ENCODE measurements at places on chromosomes 11 and 22.
A peak's percentile ranks its signal among the peaks of the same experiment; 100 is the strongest.

- no peak for DNase-seq
These were observed 16.9 kb upstream of the MUC2 start for GRCh38 chr11:1057806-1058205.

GRCh38 chr11:90646706-90647105 is 423.9 kb upstream of the CHORDC1 start:
- DNase-seq = no peak

DNA sequence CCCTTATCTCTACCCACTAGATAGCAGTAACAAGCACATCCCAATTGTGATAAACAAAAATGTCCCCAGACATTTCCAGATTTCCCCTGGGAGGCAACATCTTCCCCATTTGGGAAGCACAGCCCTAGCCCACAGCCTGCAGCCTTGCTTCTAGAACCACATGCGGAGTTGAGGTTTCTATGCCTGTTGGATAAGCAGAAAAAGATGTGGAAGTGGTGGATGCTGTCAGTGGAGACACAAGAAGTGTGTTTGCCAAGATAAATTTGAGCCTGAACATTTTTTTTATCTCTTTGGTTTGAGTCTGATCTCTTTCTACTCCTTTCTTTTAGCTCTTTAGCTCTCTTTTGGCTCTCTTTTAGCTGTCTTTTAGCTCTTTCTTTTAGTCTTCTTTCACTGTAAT is 884.5 kb downstream of the NTM start:
- DNase-seq = no peak

DNA sequence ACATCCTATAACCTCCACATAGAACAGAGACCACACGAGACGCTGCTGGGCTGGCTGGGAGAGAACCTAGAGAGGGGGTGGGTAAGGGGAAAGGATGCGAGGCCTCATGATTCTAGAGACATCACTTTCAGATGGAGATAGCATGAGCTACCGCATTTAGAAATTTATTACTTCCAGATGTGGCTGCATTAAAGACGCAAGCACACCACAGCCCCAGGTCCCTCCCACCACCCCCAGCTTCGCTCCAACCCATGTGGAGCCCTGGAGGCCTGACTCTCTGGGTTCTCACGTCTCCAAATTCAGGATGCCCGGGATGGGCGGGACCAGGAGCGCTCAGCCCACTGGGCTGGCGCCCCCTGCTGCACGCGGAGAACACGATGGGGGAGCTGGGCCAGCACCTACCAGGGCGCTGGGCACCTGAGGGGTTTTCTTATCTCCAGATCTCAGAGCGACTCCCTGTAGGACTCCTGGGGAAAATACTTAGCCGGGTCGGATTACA is 13.6 kb downstream of the MRPL21 start:
- DNase-seq = no peak

DNA sequence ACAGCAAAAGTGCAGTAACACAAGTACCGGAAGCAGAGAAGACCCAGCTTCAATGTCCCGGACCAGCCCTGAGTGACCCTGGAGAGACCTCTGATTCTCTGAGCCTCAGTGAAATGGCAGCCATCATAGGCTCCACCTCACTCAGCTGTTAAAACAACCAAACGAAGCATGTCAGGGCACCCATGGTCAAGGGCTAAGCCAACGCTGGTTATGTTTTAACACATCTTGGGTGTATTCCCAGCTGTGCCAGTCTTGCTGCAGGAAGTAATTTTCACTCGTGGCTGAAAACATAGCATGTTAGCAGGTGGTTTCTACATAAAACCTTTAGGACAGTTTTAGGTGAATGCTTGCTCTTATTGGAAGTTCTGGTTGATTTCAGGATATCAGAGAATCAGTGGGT is 30.9 kb downstream of the LMO2 start:
- DNase-seq = no peak

DNA sequence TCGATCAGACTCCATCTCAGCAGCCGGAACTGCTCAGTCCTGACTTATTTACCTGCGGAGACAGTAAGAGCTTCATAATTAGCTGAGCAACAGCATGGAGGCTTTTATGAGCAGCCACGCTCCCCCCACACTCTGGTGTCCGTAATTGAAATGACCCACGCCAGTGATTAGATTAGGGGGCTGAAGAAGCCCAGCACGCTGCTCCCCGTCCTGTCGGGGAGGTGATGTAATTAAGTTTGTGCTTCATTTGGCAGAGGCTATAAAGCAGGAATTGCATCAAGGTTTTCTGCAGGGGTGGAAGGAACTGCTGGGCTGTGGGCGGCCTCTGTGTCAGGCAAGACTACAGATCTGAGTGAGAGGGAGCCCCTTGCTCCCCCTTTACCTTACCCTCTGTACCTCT is 22.8 kb upstream of the HTR3A start:
- DNase-seq = no peak

DNA sequence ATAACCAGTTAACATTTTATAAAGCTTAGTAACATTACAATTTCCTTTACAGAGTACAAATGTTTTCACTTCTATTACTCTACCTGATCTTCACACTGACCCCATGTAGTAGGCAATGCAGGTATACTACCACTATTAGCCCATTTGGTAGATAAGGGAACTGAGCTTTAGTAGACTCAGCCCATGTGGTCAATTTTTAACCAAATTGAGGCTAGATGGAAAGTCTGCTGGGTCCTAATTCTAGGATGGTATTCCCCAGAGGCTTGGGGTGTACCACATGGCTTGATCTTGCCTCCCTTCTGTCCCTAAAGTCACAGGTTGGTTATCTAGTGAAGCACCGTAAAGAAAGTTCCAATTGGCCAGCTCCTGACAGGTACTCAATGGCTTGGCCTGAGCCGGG is 48.2 kb downstream of the NRXN2 start:
- DNase-seq = no peak

DNA sequence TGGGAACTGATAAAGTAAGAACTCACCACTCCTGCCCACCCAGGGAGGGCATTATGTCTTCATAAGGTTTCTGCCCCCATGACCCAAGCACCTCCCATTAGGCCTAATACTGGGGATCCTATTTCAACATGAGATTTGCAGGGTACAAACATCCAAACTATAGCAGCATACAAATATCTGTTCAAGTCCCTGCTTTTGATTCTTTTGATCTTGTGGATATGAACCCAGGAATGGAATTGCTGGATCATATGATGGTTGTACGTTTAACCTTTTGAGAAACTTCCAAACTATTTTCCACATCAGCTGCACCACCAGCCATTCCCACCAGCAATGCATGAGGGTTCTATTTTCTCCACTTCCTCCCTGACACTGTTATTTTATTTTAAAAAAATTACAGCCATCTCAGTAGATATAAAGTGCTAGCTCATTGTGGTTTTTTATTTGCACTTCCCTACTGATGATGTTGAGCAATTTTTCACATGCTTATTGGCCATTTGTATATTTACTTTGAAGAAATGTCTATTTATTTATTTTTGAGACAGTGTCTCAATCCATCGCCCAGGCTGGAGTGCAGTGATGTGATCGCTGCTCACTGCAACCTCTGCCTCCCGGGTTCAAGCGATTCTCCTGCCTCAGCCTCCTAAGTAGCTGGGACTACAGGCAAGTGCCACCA is 7.1 kb upstream of the ATG16L2 start:
- DNase-seq = no peak

DNA sequence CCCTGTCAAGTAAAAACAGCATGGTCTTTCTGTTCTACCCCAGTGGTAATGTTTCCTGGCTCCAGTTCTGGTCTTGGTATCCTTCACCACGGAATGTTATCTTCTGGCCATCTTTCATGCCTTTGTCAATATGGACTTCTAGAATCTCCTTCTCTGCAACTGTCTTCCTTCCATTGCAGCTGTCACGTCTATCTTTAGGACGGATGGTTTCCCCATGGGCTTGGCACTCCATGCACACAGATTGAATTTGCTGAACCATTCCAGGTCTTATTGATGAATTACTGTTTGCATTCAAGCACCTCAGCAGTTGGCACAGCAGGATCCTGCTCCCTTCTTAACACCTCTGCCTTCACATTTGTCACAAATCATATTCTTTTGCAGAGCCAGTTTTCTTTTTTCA is 44.9 kb upstream of the SLC25A18 start:
- DNase-seq = no peak

- no peak for DNase-seq
These were observed 13.2 kb downstream of the FZD4 start for GRCh38 chr11:86941871-86942599.

DNA sequence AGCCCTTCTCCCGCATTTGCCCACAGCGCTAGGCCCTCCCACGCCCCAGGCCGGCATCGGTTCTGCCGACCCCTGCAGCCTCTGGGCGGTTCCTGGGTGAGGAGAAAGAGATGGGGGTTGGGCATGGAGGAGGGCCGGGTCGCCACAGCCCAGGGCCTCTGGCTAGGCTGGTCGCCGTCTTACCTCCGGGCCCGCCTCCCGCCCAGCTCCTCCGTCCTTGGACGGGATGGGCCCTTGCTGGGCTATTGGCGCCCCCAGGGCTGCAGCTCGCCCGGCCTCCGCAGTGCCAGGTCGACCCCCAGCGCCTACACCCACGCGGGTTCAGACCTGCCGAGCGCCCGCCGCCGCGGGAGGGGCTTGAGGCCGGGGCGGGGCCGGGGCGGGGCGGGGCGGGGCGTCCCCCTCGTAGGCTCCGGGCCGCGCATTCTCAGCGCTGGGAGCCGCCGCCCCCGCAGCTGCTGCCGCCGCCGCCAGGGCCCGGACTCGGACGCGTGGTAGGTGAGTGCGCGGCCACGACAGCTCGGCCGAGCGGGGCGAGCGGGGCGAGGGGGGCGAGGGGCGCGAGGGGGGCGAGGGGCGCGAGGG is at the start of gene CD151:
Gene CD151, plus strand, starts transcription at position 424 of the 585 bp plus-strand sequence. CDS start 3,118 bp downstream, outside the sequence.
- DNase-seq = peak; percentile 30

GRCh38 chr22:37326726-37327125 is 44.4 kb downstream of the CYTH4 start:
- no peak for DNase-seq

DNA sequence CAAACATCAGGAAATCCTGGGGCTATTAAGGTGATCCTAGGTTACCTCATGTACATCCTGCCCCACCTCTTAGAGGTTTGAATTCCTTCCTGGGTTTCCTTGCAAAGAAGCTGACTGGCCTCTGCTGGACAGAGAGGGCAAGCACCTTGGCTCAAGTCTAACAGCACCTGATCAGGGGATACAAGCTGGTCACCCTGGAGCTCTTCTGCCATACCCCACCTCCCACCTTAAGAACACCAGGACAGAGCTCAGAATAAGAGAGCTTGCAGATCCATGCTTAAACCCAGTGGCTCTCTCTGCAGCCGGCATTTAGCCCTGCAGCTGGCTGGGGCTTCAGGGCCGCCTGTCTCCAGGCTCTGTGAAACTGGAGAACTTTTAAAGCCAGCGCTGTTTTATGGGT is 386.6 kb upstream of the NARS2 start:
- DNase-seq = no peak

DNA sequence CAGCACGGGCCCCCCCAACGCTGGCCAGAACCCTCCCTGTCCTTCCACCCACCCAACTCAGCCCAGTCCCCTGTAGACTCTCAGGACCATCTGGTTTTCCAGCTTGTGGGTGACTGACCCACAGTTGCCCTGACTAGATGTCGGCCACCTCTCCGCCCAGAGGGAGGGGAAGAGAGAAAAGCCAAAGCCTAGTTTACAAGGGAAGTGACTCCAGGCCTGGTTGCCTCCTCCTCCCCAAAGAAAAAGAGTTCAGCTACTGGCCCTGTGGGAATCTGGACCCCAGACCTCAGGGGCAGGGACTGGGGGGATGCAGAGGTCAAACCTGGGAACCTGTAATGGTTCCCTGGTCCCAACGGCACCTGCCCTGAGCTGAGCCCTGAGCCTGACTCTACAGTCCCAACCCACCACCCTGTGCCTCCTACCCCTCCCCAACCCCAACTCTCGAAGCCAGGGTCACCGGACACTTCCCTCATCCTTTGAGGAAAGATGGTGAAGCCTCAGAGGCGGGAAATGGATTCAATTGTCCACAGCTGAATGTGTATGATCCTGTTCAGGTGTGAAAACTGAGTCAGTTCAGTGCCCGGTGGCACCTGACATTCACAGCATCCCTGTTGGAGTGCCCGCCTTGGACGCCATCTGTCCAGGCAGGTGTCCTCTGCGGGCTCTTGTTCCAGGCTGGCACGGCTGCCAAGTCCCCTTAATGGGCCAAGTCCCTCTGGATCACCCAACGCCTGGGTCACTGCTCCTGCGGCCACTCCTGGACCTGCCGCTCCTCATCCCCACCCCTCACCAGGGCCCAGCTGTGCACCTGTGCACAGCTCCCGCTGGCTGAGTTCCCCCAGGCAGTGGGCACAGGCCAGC is 21.0 kb upstream of the WNT7B start:
- DNase-seq = no peak

GRCh38 chr22:44893731-44894080 is 116.1 kb downstream of the PHF21B start:
- no peak for DNase-seq

GRCh38 chr11:132999031-132999430 is 533.3 kb downstream of the OPCML start:
- no peak for DNase-seq

DNA sequence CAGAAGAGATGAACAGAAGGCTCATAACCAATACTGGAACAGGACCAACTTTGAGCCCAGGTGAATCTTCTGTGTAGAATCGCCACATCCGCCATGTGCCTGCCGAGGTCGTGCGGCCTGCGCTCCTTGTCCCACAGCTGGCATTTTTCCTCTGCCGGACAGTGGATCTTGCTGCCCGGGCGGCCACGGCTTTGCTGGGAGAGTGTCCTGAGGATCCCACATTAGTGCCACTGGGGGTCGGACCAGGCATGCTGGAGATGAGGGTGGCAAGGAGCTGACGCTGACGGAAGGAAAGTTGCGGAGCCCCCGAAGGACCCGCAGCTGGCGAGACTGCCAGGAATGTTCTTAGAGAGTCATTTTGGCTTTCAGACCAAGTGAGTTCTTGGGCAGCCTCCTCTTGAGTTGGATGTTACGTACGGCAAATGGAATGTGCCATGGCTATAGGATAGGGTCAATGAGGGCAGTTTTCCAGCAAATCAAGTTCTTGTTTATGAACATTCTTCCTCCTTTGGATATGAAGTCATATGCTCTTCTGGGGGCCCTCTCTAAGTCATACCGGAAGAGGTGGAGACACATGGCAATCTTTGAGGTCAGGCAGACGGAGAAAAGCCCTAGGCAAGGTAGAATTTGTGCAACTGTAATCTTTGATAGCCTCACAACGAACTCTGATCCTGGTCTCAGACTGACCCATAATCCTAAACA is 57.4 kb upstream of the NUP160 start:
- DNase-seq = no peak

DNA sequence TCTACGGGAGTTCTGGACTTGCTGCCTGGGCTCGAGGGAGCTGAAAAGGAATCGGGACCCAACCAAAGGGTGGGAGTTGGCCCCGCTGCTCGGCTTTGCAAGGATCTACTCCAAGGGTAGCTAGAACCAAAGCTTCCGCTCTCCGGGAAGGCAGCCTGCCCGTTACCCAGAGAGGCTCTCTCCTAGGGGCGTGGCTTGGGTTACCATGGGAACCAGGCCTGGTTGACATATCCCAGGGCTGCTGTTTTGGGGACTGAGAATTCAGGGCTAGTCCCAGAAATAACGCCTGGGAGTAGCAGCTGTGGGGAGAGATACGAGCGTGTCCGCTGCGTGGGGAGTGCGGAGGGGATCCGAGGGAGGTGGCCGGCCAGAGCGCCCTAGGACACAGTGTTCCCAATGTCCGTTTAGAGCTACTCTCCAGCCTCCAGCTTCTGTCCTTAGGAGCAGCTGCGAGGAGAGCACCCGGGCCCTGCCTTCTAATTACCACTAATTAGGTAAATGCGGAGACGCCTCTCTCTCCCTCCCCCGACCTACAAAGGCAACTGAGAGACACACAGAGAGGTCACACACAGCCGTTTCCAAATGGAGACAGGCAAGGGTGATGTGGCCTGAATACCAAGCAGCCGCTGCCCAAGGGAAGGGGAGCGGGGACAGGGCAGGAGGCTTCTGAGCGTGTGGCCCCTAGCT is 141.6 kb upstream of the CADM1 start:
- no peak for DNase-seq
